ENCODE measurements at places on chromosomes 6 and 20. TPM values are rescaled to one million over a fixed set of nuclear protein-coding genes. Genes with fewer than 3 reads are reported as not detected.

The RAB32 gene
- 19.0 TPM for total RNA-seq

GRCh38 chr6:125950293-125950692 lies 6.3 kb upstream of the HINT3 start:
- H3K4me3 ChIP-seq, result no peak overlapping the region
- no peaks in the 10 kb centered on the region for H3K36me3 ChIP-seq
- H3K27ac ChIP-seq, result no peak overlapping the region
- peaks cover 4% of the 10 kb centered on the region for H3K4me1 ChIP-seq

The DDAH2 gene
- 65.6 TPM for total RNA-seq

DNA sequence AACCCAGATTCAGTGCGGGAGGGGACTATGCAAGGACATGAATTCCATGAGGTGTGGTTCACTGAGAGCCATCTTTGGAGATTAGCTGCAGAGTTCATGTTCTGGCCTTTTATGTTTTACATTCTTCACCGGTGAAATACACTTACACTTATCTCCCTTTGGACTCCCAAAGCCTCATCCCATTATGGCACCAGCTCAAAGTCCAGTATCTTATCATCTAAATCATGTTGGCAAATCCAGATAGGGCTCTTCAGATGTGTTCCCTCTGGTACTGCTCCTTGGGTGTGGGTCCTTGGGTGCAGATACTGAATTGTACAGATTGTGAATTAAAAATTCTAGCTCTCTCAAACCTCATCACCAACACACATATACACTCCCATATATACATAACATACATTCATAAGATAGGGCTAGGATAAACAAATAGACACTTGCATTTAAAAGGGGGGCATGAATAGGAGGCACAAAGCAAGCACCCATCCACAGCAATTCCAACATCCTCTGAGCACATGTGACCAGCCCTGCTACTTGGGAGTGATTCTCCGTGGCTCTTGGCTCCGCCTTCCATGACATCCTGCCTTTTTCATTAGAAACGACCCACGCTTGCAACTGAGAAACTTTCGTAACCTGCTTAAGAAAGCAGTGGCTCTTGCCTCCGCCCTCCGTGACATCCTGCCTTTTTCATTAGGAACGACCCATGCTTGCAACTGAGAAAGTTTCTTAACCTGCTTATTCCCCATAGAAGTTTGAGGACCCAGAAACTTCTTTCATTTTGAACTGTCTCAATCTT lies 53.6 kb upstream of the LRRC1 start:
- H3K4me3 ChIP-seq, result no peak overlapping the region
- H3K4me1 ChIP-seq, result no peaks in the 10 kb centered on the region
- H3K27ac ChIP-seq, result no peak overlapping the region
- no peaks in the 10 kb centered on the region for H3K27me3 ChIP-seq

All from Peyer's patch (tissue), 4 donors.